ENCODE measurements at places on chromosomes 1 and 21.

DNA sequence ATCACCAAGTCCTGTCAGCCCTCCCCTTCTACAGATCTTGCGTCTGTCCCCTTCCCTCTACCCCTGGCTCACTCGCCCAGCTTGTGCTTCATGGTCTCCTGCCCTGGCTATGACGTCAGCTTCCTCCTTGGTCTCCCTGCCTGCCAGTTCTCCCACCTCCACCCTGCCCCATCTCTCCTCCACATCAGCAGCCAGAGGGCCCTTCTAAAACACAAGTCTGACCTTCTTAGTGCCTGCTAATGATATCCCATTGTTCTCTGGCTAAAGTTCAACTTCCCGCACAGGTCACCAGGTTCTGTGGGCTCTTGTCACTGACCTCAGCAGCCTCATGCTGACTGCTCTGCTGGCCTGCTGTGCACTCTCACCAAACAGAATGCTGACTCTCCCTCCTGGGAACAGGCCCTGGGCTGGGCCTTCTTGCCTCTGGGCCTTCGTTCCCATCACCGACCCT is 24.7 kb upstream of the MYCL start:
- DNase-seq = peak; percentile 23

GRCh38 chr1:172826096-172826741 is 167.3 kb downstream of the FASLG start:
- DNase-seq = peak; percentile 88

- DNase-seq = no peak
These were observed 16.4 kb downstream of the FAM20B start for GRCh38 chr1:179042087-179042486.

DNA sequence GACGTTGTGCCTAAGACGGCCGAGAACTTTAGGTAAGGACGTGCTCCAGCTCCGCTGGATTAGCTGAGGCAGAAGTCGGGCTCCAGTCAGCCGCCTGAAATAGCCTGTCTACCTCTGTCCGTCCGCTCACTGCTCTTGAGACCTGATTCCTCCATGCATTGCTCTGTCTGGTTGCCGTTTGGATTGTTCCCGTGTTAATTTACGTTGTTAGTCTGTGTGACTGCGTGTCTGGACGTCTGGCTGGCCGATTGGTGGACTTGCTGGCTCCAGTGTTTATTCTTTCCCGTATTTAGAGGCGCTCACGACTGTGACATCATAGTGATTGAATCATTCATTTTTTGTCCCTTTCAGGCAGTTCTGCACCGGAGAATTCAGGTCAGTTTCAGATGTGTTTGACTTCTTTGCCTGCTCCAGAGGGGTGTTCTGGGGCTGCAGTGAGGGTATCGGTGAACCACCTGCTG is 684 bp downstream of the PPIH start:
- peak; percentile 59 for DNase-seq

DNA sequence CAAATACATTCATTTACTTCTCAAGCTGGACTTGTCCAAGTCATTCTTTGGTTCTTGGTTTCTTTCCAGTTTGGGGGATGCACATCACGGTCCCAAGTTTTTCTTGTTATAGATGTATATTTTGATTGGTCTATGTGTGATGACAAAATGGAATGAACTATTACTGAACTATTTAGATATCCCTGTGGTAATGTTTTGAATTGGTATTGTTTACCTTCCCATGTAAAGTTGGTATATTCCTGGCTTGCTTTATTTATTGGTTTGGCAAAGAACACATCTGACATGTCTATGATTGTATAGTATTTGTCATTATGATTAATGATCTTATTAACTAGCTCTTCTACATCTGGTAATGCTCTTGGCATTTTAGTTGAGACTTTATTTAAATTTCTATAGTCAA is 22.4 kb upstream of the ZNF692 start:
- peak; percentile 59 for DNase-seq
